ENCODE measurements at places on chromosomes 11 and 22.

GRCh38 chr11:131649856-131650255, 279.4 kb downstream of the NTM start:
- DNase-seq: no peak

- no peak for DNase-seq
Measured at GRCh38 chr22:27868732-27869282, 50.2 kb downstream of the PITPNB start.

GRCh38 chr22:20243537-20244249, 24.4 kb downstream of the RTN4R start:
- DNase-seq: no peak

DNA sequence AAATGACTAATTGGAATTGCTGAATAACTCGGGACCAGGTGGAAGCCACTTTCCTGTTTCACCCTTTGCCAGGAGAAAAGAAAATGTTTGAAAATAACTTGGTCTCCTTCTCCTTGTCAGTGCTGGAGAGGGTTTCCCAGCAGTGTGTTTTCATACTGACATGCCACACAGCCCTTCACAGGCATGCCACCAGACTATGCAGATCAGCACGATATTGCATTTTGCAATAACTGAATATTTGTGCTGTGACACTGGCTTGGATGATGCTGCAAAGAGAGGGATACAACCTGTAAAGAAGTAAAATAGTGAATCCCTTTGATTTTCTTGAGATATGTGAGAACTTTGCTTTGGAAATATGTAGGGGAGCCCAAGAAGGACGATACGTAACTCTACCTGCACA, 200.0 kb upstream of the NAV2 start:
- no peak for DNase-seq

GRCh38 chr11:64745521-64746328, 1.8 kb upstream of the RASGRP2 start:
- DNase-seq: no peak
